Sigmoid colon (tissue), 7 donors: ENCODE measurements at places on chromosomes 4 and X. TPM values are rescaled to one million over a fixed set of nuclear protein-coding genes. Genes with fewer than 3 reads are reported as not detected.
A peak's percentile ranks its signal among the peaks of the same experiment; 100 is the strongest.

DNA sequence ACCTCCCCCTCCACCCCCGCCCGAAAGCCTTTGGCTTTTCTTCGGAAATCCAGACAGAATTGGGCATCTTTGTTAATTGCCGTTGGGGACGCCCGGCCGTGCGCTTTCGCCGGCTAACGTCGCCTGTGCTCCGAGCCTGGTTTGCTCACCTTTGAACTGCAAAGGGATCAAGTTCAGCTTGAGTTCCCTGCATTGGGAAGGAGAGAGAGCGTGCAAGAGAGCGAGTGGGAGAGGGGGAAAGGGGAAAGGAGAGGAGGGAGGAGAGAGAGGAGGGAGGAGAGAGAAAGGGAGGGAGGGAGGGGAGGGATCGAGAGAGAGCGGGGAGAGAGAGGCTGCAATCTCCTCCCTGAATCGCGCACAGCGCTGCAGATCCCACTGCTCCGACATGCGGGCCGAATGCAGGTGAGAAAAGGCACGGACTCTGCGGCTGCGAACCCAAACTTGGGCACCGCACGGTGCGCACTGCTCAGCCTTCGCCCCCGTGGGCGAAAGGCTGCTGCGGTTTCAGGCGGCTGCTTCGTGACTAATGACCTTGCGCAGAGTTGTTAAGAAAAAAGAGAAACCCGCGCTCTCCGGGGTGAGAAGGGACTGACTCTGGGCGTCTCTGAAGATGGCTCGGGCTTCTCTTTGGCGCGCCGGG, at the start of gene PCDH7:
Gene PCDH7, plus strand, starts transcription at position 349 of the 640 bp plus-strand sequence. CDS start 1,054 bp downstream, outside the sequence.
- peak; percentile 77 for DNase-seq
- H3K4me3 ChIP-seq: peak within 1 kb of the TSS; percentile 92
- H3K4me1 ChIP-seq: no peaks in the 10 kb centered on the region

DNA sequence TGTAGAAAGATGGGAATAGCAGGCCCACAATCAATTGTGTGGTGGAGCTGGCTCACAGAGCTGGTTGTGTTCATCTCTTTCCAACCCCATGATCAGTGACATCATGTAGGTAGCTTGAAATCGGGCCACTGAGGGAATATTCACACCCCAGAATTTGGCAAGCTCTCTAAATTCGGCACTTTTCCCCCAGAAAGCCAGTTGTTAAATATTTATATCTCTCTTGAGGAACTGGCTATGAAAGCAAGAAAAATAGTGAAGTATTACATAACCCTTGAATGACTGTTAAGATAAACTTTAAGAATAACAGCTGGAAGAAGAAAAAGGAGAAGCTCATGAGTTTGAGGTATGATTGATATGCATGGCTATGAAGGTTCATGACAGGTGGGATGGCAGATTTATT, 38.9 kb downstream of the GPRIN3 start:
- no peaks in the 10 kb centered on the region for H3K36me3 ChIP-seq
- H3K27ac ChIP-seq: no peak overlapping the region
- no peak for DNase-seq
- H3K4me3 ChIP-seq: no peak overlapping the region
- no peaks in the 10 kb centered on the region for H3K4me1 ChIP-seq

DNA sequence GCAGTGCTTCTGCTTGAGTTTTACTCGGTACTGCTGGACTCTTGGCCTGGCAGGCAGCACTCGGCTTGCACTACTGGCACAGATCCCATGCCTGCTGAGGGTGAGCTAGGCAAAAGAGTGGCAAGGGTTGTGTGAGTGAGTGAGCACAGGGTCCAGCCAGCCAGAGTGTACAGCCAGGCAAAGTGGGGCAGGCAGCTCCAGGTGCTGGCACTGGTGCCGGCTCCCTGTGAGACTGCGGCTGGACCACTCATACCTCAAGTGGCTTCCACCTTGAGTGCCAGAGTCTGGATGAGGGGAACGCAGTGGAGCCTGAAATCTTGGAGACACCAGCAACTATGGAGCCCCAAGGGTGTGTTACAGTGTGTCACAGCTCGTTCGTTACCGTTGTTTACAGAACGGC, 1451.9 kb upstream of the AGA start:
- no peaks in the 10 kb centered on the region for H3K4me1 ChIP-seq
- no peaks in the 10 kb centered on the region for H3K27me3 ChIP-seq
- H3K4me3 ChIP-seq: no peak overlapping the region
- H3K27ac ChIP-seq: no peak overlapping the region
- no peak for DNase-seq

The HNRNPD gene
- total RNA-seq: 124 TPM

The ADGRG2 gene
- total RNA-seq: 0.68 TPM

- H3K36me3 ChIP-seq: no peaks in the 10 kb centered on the region
- H3K4me1 ChIP-seq: peaks cover 12% of the 10 kb centered on the region
- DNase-seq: no peak
- no peak overlapping the region for H3K4me3 ChIP-seq
- H3K27me3 ChIP-seq: no peaks in the 10 kb centered on the region
Measured at GRCh38 chr4:156888762-156889161, 82.8 kb downstream of the PDGFC start.

DNA sequence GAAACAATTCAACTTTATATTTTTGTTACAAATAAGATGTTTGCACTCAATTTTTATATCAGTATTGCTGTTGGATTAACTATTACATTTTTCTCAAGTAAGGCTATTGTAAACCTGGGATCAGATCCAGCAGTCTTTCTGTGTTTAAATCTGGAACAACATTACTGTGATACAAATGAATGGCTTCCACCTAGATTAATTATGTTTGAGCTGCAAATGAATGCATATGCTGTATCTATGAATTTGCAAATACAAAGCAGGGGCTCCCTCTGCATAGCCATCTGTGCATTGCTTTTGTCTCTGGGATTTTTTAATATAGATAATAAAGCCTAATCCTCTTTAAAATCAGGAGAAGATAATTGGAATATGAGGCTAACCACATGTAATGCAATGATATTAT, 69.8 kb upstream of the NEIL3 start:
- no peak for DNase-seq
- H3K36me3 ChIP-seq: no peaks in the 10 kb centered on the region
- H3K4me1 ChIP-seq: no peaks in the 10 kb centered on the region
- no peaks in the 10 kb centered on the region for H3K27me3 ChIP-seq
- H3K27ac ChIP-seq: no peak overlapping the region
